Activated CD4-positive, alpha-beta T cell treated with anti-CD3 and anti-CD28 coated beads, Interleukin-2, amount 50 U/mL, for 16 hours (primary cell): ENCODE measurements at places on chromosomes 1 and 21.

GRCh38 chr1:160437432-160438316 lies 37.3 kb downstream of the VANGL2 start:
- peak; percentile 84 for DNase-seq

GRCh38 chr1:115182012-115182715 lies 92.9 kb upstream of the TSPAN2 start:
- no peak for DNase-seq

- peak; percentile 35 for DNase-seq
Observed at GRCh38 chr1:25204797-25205480, 27.4 kb downstream of the SYF2 start.

DNA sequence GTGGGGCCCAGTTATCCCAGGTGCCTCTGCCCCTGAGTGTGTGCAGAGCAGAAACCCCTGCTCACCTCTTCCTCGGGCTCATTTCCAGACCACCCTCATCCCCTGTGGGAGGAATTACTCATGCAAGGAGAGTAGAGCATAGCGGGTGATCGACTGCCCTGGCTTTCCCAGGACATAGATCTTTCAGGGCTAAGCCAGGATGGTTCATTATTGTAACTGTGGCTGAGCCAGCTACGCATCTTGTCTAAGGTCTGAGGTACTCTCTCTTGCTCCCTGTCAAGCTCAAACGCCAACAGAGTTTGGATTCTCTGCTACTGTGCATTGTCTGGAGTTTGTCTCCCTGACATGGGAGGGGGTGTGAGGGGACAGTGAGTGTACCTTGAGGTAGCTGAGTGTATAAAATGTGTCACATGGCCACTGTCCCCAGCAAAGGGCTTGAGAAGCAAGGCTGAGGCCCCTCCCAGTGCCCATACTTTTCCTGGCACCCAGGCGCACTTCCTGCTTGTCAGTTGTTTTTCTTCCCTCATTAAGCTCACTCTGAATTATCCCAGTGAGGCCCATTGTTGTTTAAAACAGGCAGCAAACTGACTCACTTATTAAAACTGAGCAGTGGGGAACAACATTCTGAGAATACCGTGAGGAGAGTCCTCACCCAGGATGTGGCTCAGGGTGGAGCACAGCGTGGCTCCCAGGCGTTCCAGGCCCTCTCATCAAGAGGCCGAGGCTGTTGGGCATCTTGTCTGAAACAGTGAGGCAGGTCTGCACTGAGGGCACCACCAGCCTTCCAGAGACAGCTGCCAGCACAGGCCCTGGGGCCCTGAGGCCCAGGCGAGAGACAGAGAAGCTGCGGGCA lies 92.9 kb downstream of the LAMC2 start:
- no peak for DNase-seq

- no peak for DNase-seq
Observed at GRCh38 chr1:4081806-4082711, 182.0 kb upstream of the C1orf174 start.
